ENCODE measurements at places on chromosomes 5 and 9. TPM values are rescaled to one million over a fixed set of nuclear protein-coding genes. Genes with fewer than 3 reads are reported as not detected.

GRCh38 chr9:75112789-75113188, 24.5 kb downstream of the OSTF1 start:
- DNase-seq, result no peak

- DNase-seq, result no peak
Measured at GRCh38 chr5:42516282-42517042, 93.2 kb downstream of the GHR start.

DNA sequence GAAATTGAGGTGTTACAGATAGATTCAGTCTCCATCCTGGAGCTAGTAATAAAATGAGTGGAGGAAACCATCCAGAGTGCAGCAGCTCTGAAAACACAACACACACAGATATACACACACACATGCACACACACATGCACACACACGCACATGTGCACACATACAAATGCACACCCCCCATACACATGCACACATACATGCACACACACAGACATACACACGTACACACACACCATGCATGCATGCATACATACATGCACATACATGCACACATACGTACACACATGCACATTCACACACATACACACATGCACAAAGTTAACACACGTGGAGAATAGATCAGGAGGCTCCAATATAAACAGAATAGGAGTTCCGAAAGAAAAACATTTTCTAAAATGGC, 21.0 kb upstream of the OBP2B start:
- no peak for DNase-seq

- DNase-seq, result no peak
Measured at GRCh38 chr5:125316391-125316790, 570.0 kb upstream of the ZNF608 start.

DNA sequence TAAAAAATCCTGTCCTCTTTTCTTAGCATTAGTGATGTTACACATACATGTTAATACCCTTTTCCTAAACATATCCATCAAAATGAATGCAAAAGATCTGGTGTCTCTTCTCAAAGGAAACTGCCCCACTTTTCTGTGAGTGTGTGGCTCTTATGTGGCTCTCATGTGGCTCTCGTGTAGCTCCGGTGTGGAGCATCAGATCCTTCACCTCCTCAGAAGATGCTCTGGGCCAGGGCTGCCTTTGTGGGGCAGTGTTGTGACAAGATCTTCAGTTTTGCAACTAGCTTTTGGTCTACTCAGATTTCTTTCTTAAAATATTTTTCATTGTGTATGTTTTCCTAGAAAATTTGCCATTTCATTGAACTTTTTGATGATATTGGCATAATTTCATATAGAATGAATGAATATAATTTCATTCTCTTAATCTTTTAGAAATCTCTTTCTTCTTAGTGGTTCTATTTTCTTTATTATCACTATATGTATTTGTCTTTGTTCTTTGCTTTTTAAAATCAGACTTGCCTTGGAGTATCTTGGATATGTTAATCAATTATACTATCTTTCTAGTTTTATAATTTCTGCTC, 19.4 kb downstream of the GARNL3 start:
- DNase-seq, result no peak

- DNase-seq, result no peak
Measured at GRCh38 chr5:38889424-38889823, 43.6 kb downstream of the OSMR start.

DNA sequence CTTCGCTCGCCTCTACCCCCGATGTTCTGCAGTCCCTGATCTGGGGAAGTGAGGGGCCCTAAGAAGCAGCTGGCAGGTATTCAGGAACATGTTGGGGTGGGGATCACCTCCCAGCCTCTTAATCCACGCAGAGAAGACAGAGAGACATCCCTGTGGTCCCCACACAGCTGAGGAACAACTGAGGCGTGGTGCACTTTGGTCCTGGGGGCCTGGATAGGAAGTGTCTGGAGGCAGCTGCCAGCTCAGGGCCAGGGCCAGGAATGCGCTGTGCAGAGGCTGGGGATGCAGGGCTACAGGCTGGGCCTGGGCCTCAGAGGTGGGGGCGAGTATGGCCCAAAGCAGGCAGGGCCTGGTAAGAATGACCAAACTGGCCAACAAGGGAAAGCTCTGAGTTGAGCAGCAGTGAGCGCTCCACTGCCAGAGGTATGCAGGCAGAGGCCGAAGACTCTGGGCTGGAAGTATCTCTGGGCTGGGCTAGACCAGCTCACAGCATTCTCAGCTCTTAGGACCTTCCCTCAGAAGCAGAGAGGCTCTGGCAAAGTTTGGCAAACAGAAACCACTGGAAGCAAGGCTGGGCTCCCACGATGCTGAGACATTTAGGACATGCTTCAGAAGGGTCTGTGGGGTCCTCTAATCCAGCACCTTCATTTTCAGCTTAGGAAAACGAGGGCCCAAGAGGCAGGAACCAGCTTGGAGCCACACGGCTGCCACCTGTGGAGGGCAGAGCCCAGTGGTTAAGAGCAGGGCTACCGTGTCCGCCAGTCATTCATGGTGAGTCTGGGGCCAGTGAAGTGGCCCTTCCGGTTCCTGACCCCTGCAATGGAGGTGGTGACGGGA, 174.4 kb downstream of the GAPVD1 start:
- no peak for DNase-seq

GRCh38 chr5:149212198-149212951, 59.3 kb upstream of the AFAP1L1 start:
- no peak for DNase-seq

GRCh38 chr5:110362261-110362660, 364.2 kb downstream of the TMEM232 start:
- DNase-seq, result no peak

- DNase-seq, result no peak
Measured at GRCh38 chr9:94861589-94862272, 135.2 kb downstream of the AOPEP start.

DNA sequence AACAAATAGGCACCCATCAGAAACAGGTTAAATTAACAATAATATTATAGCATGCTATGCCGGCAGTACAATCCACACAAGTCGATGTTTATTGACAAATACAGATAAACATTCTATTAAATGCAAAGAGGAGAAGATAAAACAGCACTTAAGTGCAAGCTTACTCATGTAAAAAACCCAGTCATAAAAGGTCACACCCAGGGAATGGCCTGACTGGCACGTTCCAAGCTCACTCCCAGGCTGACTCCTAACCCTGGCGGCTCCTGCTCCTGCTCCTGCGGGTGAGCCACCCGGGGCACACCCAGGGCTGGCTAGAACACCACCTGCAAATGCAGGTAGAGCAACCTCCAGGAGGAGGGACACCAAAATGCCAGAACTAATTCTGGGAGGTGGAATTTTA, 66.9 kb downstream of the SEMA4D start:
- no peak for DNase-seq

GRCh38 chr9:88571419-88571818, 36.4 kb downstream of the NXNL2 start:
- DNase-seq, result no peak

- DNase-seq, result no peak
Measured at GRCh38 chr9:116298249-116298648, 144.7 kb downstream of the PAPPA start.

- DNase-seq, result no peak
Measured at GRCh38 chr5:178182158-178182876, 4.9 kb downstream of the GMCL2 start.

DNA sequence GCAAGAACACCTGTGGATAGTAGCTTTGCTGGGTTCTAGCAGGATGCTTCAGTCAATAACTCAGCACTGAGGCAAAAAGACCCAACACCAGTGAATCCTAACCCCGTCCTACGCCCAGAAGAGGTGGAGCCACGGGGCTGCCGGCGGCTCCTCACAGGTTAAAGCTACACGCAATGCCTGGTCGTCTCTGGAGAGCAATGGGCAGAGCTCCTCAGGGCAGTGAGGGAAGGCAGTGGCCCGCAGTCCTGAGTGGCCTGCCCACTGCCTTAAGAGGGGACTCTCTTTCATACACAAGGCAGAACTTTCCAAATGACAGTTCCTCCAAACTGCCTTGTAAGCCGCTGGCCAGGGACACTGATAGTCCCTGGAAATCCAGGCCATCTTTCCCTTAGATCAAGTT, 244.2 kb upstream of the IRX2 start:
- no peak for DNase-seq

GRCh38 chr5:79471556-79471955, 42.4 kb downstream of the HOMER1 start:
- DNase-seq, result no peak

GRCh38 chr5:126757713-126758357, 19.1 kb upstream of the LMNB1 start:
- no peak for DNase-seq

DNA sequence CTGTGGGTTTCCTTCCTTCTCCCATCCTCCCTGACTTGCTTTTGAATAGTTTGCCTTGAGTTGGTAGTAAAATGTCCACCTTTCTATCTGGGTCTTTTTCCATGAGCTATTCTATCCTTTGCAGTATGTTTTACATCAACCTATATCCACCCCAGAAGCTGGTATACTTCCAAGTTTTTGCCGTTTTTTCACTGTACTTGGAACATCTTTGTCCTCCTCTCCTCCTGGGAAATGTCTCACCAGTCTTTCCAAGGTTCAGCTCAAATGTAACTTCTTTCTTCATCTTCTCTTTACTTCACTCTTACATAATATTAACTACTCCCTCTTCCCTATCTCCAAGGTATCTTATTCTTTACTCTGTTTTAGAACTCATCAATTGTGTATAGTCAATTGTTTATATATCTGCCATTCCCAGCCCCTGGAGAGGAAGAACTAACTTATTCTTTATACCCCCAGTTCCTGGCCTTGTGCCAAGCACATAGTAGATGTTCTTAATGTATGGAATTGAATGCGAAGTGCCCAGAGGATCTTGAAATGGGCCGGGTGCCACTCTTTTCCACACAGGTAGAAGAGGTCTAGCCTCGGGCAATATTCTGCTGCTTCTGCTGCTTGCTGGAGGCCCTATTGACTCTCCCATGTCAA, 34.9 kb upstream of the SLC1A3 start:
- no peak for DNase-seq

- no peak for DNase-seq
Measured at GRCh38 chr5:50700706-50701105, 34.3 kb downstream of the PARP8 start.

DNA sequence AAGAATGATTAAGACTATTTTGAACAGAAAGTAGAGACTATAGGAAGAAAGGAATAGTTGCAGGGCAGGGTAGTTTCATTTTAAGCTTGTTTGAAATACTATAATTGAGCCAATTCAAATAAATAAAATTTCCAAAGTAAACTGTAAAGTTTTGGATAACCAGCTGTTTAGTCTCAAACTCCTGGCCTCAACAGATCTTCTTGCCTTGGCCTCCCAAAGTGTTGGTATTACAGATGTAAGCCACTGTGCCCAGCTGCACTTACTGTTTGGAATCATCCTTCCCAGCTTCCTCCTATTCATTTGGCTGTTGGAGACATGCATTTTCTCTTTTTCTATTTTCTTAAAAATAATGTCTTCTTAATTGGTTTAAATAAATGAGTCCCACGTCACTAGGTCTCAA, 231.0 kb downstream of the NNT start:
- DNase-seq, result no peak

DNA sequence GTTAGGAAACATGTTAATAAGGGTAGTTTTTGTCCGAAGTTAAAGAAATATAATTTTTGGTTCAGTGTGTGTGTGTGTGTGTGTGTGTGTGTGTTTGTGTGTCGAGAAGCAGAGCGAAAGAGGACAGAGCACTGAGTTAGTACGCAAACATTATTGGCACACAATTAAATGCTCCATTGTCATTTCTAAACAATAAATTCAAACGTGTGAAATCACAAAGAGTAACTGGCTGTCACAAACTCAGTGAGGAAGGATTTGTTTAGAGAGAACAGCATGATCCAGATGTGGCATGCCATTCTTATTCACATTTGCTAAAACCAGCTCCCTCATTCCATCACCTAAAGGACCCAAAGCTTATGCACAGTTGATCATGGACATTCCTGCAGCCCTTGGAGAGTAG, 970.8 kb downstream of the DTWD2 start:
- no peak for DNase-seq

DNA sequence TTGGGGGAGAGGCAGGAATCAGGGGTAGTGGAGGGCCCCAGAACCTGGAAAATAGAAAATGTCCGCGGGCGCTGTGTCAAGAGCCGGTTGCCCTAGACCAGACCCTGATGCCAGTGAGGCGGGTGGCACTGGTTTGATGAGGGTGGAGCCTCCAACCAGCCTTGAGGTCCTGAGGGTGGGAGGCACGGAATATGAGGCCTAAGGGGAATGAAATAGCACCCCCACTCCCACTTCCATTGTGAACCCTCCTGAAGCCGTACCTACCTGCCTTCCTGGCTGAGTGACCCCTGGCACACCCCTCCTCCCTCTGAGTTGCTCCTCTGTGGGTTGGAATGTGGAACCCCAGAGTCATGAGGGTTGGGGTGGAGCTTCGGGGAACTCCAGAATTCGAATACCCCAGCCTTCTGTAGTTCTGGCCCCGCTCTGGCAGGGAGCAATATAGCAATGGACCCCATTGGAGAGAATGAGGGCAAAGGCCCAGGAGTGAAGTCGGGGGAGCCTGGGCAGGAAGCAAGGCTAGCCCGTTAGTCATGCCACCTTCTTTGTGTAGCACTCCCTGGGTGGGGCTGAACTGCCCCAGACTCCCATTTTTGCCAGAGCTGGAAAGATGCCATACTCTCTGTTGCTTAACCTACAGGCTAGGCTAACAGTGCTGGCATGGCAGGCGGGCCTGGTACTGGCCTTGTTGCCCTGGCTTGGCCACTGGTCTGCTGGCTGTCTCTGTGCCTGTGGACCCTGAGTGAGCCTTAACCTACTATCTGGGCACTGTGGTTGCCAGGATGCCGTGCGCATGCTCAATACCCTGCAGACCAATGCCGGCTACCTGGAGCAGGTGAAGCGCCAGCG, 1.0 kb downstream of the FPGS start:
- no peak for DNase-seq

DNA sequence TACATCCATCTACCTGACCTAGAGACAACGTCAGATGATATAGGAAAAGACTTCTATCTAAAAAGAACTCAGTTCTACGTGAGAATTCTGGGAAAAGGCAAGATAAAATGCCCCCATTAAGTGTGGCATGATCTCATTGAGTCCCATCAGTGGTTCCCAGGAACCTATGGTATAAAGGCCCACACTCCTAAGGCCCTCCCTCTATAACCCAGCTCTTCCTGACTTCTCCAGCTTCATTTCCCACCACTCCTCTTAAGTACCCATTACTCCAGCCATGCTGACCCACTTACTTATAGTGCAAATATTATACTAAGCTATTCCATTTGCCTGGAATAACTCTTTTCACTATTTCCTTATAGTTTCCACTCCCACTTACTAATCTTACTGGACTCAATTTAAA, 95.4 kb upstream of the NR5A1 start:
- DNase-seq, result no peak

ACSL6 gene
- total RNA-seq, result 3.4 TPM

ATP6V1G1 gene
- 58.0 TPM for total RNA-seq

CORO2A gene
- 0.60 TPM for total RNA-seq

IRGM gene
- not detected for total RNA-seq

CCDC192 gene
- not detected for total RNA-seq

PCDHB14 gene
- 4.1 TPM for total RNA-seq

NR2F1 gene
- 1.3 TPM for total RNA-seq

TAF11L5 gene
- not detected for total RNA-seq

KIAA1958 gene
- 5.0 TPM for total RNA-seq

ITGA2 gene
- total RNA-seq, result 0.78 TPM

CLIC3 gene
- 1.1 TPM for total RNA-seq
